T-helper 2 cell (primary cell): ENCODE measurements at places on chromosomes 6 and 20.
A peak's percentile ranks its signal among the peaks of the same experiment; 100 is the strongest.

- DNase-seq: no peak
Measured at GRCh38 chr6:106168097-106168888, 82.2 kb downstream of the PRDM1 start.

GRCh38 chr6:33132081-33132524 lies 56.3 kb downstream of the HLA-DPB1 start:
- no peak for DNase-seq

- peak; percentile 39 for DNase-seq
Measured at GRCh38 chr6:160534050-160534696, 129.9 kb downstream of the LPA start.

DNA sequence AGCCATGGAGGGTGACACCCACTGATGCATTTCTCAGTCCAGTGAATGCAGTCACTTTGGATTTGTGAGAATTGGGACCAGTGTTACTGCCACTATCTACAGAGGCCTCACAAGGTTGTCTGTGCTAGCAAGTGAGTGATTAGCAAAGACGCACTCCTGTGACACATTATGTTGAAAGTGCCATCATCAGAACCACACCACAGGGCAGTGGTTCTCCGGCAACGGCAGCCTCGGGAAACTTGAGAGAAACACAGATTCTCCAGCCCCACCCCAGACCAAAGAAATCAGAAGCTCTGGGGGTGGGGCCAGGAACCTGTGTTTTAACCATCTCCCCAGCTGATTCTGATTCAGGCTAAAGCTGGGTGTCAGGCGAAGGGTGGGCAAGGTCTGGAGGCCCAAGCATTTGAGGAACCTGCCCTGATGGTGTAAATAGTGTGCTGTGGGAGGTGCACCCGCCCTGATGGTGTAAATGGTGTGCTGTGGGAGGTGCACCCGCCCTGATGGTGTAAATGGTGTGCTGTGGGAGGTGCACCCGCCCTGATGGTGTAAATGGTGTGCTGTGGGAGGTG lies 39.9 kb downstream of the TMEM242 start:
- DNase-seq: no peak
